ENCODE measurements at places on chromosomes 4 and X.

GRCh38 chrX:45524296-45524695 lies 323.6 kb upstream of the DIPK2B start:
- DNase-seq: no peak

DNA sequence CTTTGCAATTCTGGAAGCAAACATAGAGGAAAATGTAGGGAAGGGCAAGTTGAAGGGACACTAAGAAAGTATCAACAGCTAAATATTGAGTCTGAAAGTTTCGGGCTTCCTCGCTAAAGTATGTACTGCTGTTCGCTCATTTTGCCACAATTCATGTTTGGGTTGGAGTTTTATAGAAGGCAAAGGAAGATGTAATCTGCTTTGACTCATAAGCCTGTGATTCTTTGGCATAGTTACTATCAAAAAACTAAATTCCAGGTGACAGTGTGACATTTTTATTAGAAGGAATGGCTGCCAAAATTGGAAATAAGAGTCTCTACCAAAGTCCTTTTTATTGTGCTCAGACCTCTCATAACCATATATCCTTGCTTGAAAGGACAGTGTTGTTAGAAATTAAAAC lies 336.7 kb upstream of the ADGRL3 start:
- DNase-seq: no peak

DNA sequence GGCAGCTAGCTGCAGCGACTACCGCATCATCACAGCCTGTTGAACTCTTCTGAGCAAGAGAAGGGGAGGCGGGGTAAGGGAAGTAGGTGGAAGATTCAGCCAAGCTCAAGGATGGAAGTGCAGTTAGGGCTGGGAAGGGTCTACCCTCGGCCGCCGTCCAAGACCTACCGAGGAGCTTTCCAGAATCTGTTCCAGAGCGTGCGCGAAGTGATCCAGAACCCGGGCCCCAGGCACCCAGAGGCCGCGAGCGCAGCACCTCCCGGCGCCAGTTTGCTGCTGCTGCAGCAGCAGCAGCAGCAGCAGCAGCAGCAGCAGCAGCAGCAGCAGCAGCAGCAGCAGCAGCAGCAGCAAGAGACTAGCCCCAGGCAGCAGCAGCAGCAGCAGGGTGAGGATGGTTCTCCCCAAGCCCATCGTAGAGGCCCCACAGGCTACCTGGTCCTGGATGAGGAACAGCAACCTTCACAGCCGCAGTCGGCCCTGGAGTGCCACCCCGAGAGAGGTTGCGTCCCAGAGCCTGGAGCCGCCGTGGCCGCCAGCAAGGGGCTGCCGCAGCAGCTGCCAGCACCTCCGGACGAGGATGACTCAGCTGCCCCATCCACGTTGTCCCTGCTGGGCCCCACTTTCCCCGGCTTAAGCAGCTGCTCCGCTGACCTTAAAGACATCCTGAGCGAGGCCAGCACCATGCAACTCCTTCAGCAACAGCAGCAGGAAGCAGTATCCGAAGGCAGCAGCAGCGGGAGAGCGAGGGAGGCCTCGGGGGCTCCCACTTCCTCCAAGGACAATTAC lies 1.4 kb downstream of the AR start:
- DNase-seq: no peak

DNA sequence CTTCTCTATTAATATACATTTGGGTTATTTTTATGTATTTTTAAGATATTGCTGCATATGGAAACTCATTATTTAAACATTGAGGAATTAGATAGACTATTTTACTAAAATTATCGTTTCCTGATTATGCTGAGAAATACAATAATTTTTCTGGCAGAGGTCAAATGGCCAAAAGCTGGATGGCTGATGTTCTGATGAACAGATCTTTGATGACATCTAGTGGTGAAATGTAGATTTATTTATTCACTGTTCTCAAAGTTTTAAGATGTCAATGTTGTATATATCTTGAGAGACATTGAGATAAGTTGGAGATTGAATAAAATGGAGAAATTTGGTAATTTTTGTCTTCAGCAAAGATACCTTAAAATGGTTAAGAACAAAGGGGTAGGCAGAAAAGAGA lies 96.2 kb downstream of the UGT8 start:
- peak; percentile 6 for DNase-seq

- peak; percentile 28 for DNase-seq
Observed at GRCh38 chrX:51336584-51336983, 4.0 kb downstream of the NUDT10 start.

DNA sequence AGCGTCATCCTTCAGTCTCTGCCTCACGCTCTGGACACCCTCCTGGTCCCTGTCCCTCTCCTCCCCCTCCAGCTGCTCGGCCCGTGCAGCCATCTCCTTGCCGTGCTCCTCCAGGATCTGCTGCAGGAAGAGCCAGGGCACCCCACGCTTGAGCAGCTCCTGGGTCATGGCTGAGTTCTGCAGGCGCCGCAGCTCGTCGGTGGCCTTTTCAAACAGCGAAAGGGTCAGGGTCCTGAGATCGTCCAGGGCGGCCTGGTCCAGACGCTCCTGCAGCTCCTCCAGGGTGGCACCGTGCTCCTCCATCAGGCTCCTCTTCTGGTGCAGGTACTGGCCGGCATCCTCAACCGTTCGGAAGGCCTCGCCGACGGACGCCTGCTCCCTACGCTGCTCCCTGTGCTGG lies 85.8 kb downstream of the EVC2 start:
- DNase-seq: no peak

GRCh38 chr4:76606645-76607265 lies 171.7 kb downstream of the SHROOM3 start:
- no peak for DNase-seq

GRCh38 chrX:23383411-23383810 lies 48.8 kb downstream of the PTCHD1 start:
- no peak for DNase-seq
